ENCODE measurements at places on chromosomes 2 and 18.
A peak's percentile ranks its signal among the peaks of the same experiment; 100 is the strongest.

GRCh38 chr2:12769492-12770105 lies 52.9 kb downstream of the TRIB2 start:
- no peak for DNase-seq

- no peak for DNase-seq
Measured at GRCh38 chr2:194566907-194567660, 1089.9 kb upstream of the SLC39A10 start.

DNA sequence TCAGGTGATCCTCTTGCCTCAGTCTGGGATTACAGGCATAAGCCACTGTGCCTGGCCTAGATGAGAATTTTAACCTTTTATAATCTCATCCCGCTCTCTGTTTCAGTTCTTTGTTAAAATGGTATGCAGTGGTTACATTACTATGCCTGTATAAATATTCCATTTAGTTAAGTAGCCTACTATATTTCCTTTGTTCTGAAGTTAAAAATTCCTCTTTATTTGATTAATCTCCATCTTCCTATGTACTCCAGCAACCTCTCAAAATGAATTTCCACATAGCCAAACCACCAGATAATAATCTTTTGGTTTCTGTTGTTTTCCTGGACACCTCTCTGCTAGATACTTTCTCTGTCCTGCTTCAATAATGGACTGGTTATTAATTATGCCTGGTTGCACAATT lies 15.8 kb downstream of the RAB10 start:
- DNase-seq = no peak

DNA sequence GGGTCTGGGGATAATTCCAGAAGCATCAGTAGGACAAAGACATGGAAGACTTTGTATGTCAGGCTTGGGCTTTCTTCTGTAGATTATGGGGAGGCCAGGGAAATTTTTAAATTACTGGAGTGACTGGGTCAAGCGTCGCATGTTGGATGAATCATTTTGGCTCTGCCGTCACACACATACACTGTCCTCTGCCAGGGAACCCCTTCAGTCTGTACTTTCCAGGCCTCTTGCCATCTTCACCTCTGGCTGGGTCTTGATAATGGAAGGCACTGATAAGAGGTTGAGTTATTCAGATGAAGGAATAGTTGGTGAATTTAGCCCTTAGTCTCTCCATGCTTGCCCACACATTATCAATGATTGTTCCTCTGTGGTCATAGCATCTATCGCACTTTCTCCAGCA lies 895.1 kb upstream of the CELF4 start:
- no peak for DNase-seq

DNA sequence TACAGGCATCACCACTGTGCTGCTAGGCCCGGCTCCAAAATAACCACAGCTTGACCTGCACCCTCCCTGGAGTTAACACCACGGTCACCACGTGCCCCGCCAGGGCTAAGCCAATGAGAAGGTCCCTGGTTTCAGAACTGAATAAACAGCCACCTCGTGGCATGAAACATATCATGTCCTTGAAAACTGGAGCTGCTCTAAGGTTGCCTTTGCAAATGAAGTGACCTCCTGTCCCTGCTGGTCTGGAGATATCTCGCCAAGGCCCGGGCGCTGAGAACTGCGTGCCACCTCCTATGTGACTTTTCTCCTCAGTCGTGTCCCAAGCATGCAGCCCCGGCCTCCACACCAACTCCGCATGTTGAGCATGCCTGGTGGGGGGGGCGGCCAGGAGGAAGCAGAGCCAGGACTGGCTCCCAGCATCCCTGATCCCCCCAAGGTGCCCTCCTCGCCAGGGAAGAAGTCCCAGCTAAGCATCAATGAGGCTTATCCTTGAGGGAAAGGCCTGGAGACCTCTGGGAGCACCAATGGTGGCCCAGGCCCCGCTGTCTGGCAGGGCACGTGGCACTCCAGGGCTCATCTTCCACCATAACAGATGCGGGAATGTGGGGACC lies 16.3 kb upstream of the KCNG2 start:
- DNase-seq = no peak

- DNase-seq = no peak
Measured at GRCh38 chr2:235406430-235406829, 87.4 kb upstream of the AGAP1 start.

- DNase-seq = no peak
Measured at GRCh38 chr18:35042389-35043071, 1.3 kb downstream of the MAPRE2 start.

GRCh38 chr2:237421542-237422116 lies 7.7 kb upstream of the COL6A3 start:
- DNase-seq = peak; percentile 74

GRCh38 chr2:99297994-99298393 lies 3.0 kb downstream of the LYG1 start:
- no peak for DNase-seq

DNA sequence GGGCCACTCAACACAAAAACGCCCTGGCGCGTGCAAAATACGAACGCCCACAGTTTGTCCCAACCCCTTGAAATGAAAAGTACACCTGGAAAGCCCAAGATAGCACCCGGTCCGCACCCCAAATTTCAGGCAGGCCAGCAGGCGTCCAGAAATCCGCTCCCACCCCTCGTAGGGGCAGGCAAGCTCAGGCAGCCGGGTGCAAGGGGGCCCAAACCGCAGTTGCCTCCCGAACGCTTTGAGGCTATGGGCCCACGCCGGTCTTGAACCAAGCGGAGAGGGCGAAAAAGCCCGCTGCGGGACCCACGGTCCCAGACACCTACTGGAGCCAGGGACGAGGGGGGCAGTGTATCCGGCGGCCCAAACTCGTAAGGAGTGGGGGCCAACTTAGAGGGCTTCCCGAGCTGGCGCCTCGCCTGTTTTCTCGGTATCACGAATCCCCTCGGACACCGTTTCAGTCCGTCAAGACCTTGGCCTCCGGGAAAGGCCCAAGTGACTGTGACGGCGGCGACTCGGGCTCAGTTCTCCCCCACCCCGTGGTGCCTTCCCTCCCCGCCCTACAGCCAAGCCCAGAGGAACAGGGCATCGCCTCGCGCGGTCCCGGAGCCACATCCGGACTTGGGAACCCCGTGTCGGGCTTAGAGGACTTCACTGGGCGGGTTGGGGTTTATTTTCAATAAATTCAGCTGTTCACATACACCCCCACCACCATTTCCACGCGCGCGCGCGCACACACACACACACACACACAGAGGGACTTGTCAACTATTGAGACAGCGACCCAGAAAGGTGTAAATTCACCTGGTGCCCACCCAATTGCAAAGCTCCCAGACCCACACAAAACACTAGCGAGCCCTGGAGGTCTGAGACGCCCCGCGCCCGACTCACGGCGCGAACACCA lies 6.2 kb upstream of the SATB2 start:
- DNase-seq = no peak

DNA sequence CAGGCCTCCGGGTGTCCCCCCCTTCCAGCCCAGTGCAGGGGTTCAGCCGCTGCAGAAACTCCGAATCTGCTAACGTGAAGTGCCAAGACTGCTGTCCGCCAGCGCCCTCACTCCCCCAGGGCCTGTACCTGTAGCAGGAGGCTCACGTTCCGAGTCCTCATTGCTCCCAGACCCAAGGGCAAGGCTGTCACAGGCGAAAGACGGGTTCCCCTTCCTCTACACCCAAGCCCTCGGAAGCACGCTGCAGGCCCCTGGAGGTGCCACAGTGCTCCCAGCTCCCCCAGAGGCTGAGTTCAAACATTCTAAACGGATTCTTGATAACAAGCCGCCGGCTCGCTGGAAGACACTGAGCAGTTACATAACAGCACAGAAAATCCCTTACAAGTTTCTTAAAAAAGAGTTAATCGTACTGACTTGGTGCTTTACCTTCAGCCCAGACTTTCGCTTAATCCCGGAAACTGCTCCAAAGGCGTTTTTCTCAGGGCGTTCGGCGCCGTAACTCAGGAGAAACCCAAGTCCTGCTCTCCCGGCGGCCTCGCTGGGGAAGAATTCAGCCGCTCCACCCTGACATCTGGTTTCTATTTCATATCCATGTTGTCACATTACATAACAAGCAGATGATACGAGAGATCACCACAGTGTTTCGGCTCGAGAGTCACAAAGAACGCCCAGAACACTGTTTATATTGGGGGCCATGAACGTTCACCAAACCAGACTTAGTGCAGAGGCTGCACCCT lies 92.0 kb downstream of the HDAC4 start:
- no peak for DNase-seq

GRCh38 chr2:136764452-136765255 lies 691 bp upstream of the THSD7B start:
- no peak for DNase-seq

DNA sequence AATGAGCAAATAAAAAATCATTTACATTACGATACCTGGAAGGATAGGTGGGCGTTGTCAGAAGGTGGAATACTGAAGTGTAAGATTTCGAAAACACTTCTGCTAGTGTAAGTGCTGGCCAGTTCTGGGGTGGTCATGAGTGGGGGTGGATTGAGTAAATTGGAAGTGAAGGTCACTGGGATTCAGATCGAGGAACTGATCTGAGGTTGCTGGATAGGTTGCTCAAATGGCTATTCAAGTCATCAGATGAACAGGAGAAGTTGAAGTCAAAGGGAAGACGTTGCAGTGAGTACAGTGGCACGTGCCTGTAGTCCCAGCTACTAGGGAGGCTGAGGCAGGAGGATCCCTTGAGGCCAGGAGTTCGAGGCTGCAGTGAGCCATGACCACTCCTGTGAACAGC lies 95.7 kb downstream of the MALT1 start:
- no peak for DNase-seq

DNA sequence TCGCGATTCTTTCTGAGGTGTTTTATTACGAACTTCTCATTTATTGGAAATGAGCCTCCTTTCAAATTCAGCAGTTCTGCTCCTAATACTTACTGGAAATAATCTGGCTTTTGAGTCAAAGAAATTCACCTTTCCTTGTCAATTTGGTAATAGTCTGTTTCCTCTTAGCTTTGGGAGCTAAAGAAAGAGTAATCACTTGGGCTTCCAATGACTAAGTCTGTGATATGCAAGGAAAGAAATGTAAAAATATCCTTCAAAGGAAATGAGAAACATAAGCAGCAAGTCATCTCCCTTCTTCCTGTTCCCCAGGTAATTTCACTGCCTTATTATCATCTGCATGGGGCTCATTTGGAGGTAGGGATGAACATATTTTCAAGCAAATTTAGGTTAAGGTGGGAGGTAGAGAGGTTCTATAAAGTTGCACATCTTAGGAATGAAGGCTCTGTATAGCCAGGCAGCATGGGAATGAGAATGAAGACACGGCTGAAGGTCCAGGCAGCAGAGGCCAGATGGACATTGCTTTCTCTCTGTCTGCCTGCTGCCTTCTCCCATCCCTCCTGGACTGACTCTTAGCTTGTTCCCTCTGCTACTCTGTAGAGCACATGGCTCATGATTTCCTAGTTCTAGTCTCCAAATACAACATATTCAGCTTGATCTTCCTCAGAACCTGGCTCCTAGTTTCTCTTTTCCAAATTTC lies 1.0 kb downstream of the SPP2 start:
- no peak for DNase-seq
